Stomach (tissue), 19 donors: ENCODE measurements at places on chromosomes 3 and 15. TPM values are rescaled to one million over a fixed set of nuclear protein-coding genes. Genes with fewer than 3 reads are reported as not detected.
A peak's percentile ranks its signal among the peaks of the same experiment; 100 is the strongest.

DAPK2 gene
- 16.8 TPM for total RNA-seq

SPSB4 gene
- total RNA-seq: not detected

BMF gene
- total RNA-seq: 10.8 TPM

DNA sequence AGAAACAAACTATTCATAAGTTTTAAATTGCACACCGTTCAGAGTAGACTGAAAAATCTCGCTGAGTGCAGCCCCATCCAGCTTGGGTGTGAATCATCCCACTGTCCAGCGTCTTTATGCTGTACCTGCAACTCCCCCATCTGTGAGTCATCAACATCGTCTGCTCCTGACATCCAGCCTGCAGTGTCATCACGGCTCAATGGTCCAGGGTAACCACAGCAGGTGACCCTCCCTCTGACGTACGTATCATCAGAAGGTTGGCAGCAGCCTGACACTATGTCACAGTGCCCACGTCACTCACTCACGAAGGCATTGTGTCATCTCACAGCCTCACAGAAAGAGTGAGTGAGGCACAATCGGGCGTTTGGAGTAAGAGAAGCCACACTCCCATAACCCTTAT lies 65.2 kb downstream of the TPRA1 start:
- no peak for DNase-seq

DNA sequence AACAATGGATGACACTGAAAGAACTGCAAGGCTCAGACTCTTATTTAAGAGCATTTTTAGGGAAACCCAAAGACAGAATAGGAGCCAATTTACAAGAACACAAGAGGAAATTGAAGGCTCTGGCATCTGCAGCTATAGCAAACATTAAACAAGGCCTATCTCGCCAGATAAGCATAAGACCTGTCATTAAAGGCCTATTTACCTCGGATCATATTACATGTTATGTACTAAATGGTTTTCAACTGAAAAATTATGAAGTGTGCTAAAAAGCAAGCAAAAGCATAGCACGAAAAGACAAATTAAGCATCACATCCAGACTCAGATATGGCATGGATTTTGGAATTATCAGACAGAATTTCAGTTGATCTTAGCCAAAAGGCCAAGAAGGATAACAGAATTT lies 617.1 kb downstream of the SQOR start:
- DNase-seq: no peak

DNA sequence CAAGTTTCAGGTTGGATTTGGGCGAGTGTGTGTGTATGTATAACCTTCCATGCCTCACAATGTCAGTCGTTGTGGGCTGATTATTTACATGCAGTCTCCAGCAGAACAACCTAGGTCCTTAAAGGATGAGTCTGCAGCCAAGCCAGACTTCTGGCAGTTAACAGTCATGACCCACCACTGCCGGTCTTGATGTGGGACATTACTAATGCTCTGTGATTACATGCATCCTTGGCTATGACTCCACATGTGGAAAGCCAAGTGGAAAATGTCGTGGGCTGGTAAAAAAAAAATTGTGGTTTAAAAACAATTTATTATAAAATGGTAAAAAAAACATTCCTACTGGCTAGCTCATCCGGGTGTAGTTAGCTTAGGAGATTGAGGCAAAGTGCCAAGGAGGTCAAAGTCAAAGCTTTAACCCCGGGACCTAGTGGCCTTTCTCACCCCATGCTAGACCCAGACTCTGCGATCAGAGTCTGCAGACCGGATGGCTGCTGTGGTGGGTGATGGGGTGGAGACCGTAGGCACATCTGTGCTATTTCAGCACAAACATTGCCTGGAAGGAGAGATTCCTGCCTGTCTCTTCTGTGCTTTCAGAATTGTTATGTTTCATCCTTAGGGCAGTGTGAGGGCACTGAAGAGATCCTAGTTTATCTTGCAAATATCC lies 6.8 kb downstream of the RARRES1 start:
- peak; percentile 49 for DNase-seq

DNA sequence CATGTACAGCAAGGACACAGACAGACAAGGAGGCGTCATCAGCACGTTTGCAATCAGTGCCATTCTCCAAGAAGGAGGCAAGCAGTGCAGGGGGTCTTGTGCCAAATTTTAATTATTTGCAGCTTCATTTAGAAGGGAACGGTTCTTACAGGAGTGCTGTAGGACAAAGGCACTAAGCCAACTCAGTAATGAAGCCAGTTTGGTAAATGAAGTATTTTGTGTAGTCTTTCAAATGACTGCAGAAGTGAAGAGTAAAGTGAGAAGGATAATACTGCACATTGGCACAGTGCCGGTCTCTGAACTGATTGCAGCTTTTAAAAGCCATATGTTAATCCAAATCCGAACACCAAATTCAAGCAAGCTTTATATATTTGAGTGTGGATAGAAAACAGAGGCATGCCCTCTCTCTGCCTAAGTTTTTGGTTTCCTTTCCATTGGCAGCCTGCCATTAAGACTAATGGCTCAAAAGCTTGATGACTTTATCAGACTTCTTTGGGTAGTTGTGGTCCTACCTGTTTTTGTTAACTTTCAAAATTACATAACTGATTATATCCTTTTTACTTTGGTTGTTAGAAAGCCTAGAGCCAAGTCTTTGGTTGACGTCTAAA lies 101.3 kb downstream of the SENP2 start:
- no peak for DNase-seq

GRCh38 chr3:104106276-104106675 lies 1260.4 kb upstream of the ALCAM start:
- DNase-seq: no peak

DNA sequence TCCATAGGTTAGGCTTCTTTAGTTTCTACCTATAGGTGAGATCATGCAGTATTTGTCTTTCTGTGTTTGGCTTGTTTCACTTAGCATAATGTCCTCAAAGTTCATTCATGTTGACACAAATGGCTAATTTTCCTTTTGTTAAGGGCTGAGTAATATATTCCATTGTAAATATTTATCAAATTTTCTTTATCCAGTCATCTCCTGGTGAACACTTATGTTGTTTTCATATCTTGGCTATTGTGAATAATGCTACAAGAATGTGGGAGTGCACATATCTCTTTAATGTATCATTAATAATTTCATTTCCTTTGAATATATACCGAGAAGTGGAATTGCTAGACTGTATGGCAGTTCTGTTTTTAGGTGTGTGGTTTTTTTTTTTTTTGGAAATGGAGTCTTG lies 250.9 kb upstream of the SEMA6D start:
- DNase-seq: no peak
